Activated CD4-positive, alpha-beta T cell treated with anti-CD3 and anti-CD28 coated beads, Interleukin-2, amount 10 ng/mL, durations not matched to agents 24 days and 14 days (primary cell): ENCODE measurements at places on chromosomes 1 and 21.

DNA sequence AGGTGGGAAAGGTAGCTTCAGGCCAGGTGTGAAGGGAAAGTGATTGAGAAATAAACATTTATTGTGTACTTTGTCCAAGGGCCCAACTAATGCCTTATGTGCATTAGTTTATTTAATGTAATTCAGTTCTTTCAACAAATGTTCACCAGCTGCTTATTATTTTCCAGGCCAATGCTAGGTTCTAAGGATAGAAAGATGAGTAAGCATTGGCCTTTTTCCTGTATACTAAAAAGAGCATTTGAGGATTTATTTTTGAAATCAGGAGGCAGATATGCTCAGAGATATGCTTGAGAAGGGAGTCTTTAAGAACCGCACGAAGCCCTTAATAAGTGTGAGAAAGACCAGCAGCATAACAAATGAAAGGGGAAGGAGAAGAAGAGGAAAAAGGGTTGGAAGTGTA, 32.0 kb downstream of the CLCA1 start:
- no peak for DNase-seq

DNA sequence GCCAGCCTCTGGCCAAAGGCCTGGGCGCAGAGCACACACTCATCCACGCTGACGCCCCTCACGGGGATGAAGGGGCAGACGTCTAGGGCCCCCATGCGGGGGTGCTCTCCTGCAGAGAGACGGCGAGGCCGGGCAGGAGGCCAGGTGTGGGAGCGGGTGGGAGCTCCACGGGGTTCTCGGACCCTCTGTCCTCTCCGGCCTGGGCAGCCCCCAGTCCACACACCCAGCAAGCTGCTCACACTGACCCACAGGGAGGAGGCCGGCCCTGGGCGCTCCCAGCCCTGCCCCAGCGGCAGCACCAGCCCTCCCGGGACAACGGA, 2.5 kb downstream of the FTCD start:
- DNase-seq: no peak

- no peak for DNase-seq
These were observed 70.2 kb downstream of the EDEM3 start for GRCh38 chr1:184684285-184685074.

GRCh38 chr21:20661745-20662422, 336.3 kb upstream of the NCAM2 start:
- DNase-seq: no peak

DNA sequence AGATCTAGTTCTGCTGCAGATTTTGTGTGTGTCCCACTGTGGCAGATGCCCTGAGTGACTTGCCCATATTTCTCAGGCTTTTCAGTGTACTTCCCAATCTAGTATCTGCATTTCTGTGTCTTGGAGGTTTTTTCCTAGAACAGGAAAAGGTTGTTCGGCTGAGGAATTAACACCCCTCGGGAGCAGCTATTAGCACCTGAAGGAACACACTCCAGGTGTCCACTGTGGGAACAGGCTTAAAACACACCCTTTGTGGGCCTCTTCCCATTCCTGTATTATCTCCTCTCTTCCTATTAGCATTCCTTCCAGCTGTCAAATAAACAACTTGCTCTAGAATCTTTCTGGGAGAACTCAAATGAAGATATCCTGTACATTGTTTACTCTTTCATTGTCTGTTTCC, 178.3 kb downstream of the HMCN1 start:
- DNase-seq: no peak

GRCh38 chr21:37278199-37278598, 11.1 kb upstream of the VPS26C start:
- DNase-seq: no peak

DNA sequence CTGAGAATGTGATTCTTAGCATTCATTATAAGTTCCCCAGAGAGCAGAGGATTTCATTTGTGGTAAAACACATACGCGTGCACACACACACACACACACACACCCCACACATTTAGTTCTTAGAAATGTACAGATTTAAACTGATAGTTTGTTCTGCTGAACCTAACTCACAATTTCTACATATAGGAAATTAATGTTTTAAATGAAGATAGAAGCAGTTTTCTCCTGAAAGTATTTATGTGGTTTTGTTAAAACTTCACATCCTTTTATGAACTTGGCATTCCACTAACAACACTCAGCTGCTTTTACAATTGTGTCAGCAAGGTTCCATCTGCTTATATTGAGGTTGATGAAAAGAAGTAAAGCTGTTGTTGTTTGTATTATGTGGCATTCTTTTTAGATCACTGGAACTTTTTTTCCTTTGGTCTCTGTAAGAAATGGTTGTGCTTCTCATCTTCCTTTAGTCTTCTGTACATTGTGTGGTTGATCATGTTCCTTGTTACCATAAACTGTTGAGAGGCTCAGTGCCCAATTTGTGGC, 41.6 kb downstream of the AK4 start:
- DNase-seq: no peak

DNA sequence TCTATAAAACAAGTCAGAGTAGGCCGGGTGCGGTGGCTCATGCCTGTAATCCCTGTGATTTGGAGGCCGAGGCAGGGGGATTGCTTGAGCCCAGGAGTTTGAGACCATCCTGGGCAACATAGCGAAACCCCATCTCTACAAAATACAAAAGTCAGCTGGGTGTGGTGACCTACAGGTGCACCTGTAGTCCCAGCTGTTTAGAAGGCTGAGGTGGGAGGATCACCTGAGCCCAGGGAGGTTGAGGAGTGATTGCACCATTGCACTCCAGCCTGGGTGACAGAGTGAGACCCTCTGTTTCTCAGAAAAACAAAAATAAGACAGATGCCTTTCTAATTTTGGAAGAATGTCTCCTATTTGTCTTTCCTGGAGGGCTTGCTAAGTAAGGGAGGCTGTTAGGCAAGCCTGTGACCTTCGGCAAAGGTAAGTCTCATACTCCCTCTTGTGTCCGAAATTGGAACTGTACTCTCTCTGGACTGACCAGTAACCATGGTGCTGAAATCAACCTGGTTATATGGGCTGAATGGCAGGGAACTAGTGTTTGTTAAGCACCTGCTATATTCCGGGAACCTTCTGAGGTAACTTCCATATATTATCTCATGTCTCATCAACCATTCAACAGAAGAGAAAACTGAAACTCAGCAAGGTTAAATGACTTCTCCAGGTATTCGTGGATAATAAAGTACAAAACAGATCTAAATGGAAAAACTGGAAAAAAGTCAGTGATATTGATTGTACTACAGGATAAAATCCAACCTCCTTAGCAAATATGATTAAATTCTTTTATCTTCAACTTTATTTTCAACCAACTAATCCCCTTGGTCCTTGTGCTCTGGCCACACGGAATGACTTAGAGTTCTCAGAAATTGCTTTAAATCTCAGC, 11.8 kb upstream of the RAB3B start:
- peak; percentile 93 for DNase-seq

- DNase-seq: no peak
These were observed 39.6 kb downstream of the KIF1B start for GRCh38 chr1:10249808-10250457.

GRCh38 chr1:162823771-162824525, 33.4 kb downstream of the HSD17B7 start:
- DNase-seq: no peak

- DNase-seq: no peak
These were observed 61.7 kb downstream of the KCNT2 start for GRCh38 chr1:196546272-196547111.

DNA sequence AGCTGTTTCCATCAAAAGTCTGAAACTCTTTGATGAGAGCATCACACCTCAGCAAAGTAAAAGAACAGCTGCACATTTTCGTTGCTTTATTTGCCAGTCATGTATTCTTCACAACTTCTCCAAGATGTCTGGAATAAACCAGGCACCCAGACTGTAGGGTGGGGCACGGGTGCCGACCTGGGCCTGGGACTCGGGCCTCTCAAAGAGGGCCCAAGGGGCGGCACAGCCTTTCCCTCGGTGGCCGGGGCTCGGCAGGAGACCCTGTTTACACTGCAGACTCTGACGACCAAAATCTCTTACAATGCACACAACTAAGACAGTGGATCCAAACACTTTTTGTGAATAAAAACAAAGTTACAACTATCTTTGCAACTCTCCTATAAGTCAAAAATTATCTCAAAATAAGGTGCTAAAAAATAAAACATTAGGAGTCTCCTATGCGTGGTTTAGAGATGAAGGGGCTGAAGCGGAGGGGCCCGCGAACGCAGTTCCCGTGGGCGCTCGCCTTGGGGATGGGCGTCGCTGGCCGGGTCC, 696 bp downstream of the LSS start:
- DNase-seq: peak; percentile 69

GRCh38 chr1:33430692-33431593, at the start of gene PHC2:
PHC2 (minus strand) TSS chr1:33431095; CDS start chr1:33375539, 55,556 bp downstream.
- DNase-seq: peak; percentile 95

DNA sequence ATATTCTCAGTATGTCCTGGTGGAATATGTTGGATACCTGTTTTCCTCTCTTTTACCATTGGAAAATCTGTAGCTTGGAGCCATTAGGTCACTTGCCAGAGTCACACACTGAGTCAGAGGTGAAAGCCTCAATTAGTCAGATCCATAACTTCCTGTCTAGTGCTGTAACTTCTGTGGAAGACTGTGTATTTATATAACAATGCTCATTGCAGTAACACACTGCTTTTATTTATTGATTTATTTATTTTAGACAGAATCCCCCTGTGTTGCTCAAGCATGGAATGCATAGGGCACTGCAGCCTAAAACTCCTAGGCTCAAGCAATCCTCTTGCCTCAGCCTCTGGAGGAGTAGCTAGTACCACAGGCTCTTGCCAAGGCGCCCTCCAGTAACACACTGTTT, 1.3 kb upstream of the DOCK7 start:
- no peak for DNase-seq

- DNase-seq: no peak
These were observed 286.0 kb downstream of the ADGRL2 start for GRCh38 chr1:82086739-82087138.

- peak; percentile 49 for DNase-seq
These were observed 31.4 kb downstream of the POFUT2 start for GRCh38 chr21:45256021-45256911.

DNA sequence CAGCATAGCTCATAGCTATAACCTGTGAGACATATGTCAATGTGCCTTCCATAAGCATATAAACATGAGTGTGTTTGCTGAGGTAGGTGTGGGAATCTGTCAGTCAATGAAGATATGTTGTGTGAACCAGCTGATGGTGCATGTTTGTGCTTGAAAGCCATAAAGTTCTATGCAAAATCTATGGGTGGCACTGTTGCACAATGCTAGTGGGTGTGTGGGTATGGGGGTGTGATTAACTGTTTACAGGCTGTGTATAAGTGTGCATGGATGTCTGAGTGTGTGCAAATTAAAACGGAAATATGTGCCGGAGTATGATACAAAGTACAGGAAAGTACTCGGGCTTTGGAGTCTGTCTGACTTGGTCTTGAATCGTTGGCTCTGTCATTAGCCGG, 1.0 kb upstream of the ATP2B4 start:
- DNase-seq: peak; percentile 89

- no peak for DNase-seq
These were observed 136.6 kb upstream of the ZNF648 start for GRCh38 chr1:182198006-182198605.

DNA sequence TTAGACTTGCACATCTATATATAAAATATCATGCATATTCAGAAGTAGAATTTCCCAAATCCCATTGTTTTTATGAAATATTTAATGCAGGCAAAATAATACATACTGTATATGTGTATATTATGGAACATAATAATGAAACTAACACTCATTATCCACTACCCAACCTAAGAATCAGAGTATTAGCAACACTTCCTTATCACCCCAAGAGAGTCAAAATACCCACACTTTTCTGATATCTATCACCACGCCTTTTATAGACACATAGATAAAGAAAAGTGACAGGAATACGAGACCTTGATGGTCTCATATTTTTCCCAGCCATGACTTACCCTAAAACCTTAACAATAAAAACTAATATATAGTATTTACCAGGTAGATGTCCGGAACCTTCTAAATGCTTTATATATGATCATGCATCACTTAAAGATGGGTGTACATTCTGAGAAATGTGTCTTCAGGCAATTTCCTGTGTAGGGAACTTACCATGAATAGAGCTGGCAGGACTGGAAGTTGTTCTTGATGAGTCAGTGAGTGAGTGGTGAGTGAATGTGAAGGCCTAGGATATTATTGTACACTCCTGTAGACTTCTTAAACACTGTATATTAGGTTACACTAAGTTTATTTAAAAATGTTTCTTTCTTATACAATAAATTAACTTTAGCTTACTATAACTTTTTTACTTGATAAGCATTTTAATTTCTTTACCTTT, 45.5 kb downstream of the TNFSF4 start:
- DNase-seq: no peak

- DNase-seq: no peak
These were observed 93.8 kb upstream of the GRIK3 start for GRCh38 chr1:37128091-37128490.

GRCh38 chr1:31509124-31510072, 66.9 kb upstream of the TINAGL1 start:
- peak; percentile 76 for DNase-seq

- DNase-seq: peak; percentile 92
These were observed 174.4 kb upstream of the HMCN1 start for GRCh38 chr1:185559684-185560331.

- DNase-seq: no peak
These were observed 9.9 kb upstream of the NPHP4 start for GRCh38 chr1:6001992-6002576.

GRCh38 chr1:44544960-44545359, 129.3 kb downstream of the TMEM53 start:
- DNase-seq: no peak

DNA sequence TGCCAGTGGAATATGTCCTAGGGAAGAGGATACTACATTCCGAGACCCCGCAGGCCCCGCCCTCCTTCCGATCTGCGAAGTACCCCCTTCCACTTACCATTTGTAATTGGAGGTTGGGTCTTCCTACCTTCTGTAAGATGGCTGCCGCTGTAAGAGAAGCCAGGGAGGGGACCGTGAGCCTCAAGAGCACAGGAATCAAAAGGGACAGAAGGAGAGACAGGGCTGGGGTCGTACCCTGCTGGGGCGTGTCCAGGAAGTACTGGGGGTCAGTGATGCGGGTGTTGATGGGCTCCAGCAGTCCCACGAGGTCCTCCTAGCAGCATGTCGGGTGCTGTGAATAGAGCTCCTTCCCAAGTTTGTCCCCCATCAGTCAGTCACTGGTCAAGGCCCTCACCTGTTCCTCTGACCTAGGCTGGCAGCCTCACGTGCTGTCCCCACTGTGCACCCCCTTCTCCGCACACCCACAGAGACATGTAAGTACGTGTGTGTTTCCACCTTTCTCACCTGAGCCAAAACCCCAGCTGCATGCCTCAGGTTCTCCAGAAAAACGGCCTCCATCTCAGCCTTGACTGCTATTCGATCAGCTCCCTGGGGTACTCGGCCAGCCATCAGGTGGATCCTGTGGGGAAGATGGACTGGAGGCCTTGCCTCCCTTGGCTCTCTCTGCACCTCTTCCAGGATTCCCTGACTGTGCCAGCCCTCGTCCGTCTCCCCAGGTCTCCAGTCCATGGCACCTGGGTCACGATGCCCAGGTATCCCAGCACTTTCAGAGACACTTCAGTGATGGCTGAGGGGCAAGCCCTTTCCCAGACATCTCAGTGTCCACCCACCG, 1.8 kb downstream of the HYI start:
- no peak for DNase-seq

DNA sequence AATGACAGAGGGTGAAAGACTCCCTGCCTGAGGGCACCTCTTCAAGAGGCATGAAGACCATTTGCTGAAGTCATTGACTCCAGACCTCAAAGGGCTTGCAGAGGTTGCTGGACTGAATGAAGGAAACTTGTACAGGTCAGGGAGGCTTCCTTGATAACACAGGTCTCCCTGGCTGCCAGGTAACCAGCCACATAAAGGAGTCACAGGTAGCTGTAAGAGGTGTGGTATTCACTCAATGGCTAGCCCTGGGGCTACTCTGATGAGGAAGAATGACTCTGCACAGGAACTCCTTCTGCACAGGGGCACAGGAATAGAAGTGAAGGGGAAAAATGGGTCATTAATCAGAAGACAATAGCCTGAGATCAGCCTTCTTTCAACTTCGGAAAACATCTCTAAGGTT, 187.5 kb downstream of the LMX1A start:
- DNase-seq: no peak
